ENCODE measurements at places on chromosomes 1 and 21. TPM values are rescaled to one million over a fixed set of nuclear protein-coding genes. Genes with fewer than 3 reads are reported as not detected.

ELAVL4 gene
- polyA plus RNA-seq, result not detected

SERPINC1 gene
- polyA plus RNA-seq, result 0.05 TPM

IL22RA1 gene
- polyA plus RNA-seq, result 1.2 TPM

LAMB3 gene
- 9.1 TPM for polyA plus RNA-seq

GSTM3 gene
- 44.1 TPM for polyA plus RNA-seq

OSCP1 gene
- polyA plus RNA-seq, result 4.8 TPM

SLC25A44 gene
- polyA plus RNA-seq, result 22.7 TPM

KCNH1 gene
- 5.3 TPM for polyA plus RNA-seq

OPRD1 gene
- polyA plus RNA-seq, result not detected

TCP10L gene
- 0.30 TPM for polyA plus RNA-seq

CA14 gene
- not detected for polyA plus RNA-seq

ACTL8 gene
- polyA plus RNA-seq, result 1.5 TPM

GUCA2A gene
- not detected for polyA plus RNA-seq

FCN3 gene
- not detected for polyA plus RNA-seq

OR6N1 gene
- polyA plus RNA-seq, result not detected

LCE1D gene
- polyA plus RNA-seq, result not detected

GIPC2 gene
- 0.06 TPM for polyA plus RNA-seq

ACOT11 gene
- polyA plus RNA-seq, result 1.8 TPM

ANGPTL7 gene
- not detected for polyA plus RNA-seq

Data from A549 (cell line).